ENCODE measurements at places on chromosomes 2 and 18.

DNA sequence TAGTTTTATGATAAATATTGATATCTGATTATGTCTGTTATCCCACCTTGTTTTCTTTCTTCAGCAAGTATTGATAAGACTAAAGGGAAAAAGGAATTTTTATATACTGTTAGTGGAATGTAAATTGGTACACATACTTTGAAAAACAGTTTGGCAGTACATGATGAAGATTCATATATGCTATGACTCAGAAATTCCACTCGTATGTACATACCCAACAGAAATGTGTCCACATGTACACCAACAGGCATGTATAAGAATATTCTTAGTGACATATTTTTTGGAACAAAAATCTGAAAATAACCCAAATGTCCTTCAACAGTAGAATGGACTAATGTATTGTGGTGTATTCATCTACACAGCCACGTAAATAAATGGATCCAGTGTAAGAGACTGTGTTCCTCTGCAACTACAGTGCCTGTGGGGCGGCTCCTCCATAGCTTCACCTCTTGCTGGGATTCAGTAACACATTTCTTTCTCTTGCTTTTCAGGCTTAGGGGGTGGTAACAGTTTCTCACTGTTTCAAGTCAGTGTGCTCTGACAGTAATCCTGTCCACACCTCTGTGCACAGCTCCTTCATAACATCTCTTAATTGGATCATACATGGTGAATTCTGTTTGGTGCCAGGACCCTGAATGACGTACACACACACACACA, 35.5 kb upstream of the ALMS1 start:
- DNase-seq = no peak

- no peak for DNase-seq
Observed at GRCh38 chr2:56478027-56478426, 294.2 kb downstream of the CCDC85A start.

DNA sequence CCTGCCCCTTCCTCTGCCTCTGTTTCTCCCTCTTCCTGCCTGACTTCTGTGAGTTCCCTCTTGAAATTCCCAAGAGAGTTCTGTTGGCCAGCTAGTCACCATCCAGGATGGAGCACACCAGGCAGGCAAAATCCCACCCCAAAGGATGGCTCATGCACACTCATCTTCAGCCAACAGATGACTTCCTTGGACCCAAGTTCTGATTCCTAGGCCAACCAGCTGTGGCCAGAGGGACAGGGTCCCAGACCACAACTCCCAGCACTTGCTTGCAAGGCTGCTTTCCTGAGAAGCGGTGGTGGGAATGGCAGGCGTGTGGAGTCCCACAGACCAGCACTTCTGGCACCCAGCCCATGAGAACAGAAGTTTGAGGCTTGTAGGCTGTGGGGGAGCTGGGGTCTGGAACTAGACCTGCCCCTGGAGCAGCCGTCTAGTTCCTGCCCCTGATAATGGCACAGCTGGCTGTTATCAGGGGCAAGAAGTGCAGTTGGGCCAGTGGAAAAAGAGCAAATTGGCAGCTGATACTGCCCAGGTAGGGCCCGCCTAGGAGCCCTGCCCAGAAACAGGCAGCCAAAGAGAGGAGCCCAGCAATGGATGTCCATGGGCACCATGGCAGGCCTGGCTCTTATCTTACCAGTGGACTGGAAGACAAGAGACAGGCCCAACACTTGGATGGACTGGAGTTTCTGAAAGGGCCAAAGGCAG, 56.7 kb downstream of the CYP26B1 start:
- no peak for DNase-seq

- no peak for DNase-seq
Observed at GRCh38 chr2:28098501-28099225, 208.1 kb downstream of the BABAM2 start.

DNA sequence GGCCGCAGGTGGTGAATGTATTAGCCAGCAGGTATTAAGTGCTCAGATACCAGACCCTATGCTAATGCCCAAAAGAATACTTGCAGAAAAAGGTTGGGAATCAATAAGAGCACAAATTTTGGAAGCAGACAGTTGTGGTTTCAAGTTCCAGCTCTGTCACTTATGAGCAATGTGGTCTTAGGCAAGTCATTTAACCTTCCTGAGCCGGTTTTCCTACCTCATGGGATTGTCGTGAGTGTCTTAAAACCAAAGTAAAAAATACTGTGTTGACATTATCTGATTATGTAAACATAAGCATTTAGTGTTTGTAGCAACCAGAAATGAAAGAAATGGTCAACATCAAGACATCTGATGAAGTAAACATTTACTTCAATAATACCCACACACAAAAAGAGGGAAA, 93.0 kb upstream of the CHST9 start:
- DNase-seq = no peak

- no peak for DNase-seq
Observed at GRCh38 chr2:197677056-197677455, 1.7 kb upstream of the RFTN2 start.

DNA sequence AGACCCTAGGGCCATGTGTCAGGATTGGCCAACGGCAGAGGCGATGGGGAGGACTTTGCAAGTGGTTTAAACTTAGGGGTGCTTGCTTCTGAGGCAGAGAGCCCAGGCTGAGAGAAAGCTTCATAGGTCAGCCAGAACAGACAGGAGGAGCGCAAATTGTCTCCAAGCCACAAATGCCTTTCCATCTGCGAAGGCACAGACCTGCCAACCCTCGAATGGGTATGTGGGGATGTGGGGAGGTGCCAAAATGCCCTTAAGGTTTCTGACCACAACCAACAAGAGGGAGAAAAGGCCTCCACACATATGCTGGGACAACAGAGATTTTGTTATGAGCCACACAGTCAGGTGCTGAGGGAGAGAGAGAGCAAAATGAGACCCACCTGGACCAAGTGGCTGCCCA, 283.6 kb downstream of the CYP26B1 start:
- DNase-seq = no peak

DNA sequence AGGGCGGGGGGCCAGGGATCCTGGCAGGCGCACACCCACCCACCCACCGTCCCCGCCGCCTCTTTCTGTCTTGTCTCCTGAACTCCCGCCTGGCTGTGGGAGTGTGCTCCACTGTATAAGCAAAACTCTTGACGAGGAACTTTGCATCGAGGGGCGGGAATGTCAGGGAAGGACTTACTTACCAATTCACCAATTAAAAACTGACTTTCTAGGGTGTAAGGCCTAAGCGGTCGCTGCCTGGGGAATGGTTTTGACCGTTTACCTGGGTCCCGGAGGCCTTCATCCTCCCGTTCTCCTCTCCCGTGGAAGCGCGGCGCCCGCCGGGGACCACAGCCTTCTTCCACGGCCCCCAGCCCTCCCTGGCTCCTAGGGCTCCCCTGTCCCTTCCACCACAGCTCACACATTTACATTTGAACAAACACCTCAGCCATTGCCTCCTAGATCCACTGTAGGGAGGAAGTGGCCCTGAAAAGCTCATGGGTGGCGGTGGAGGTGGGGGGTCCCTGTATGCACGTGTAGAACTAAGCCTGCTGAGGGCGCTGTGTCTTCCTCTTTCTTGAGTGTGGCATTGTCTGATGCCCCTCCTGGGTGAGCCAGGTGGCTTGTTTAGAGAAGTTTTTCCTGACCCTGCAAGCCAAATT, 8.9 kb downstream of the ASIC4 start:
- no peak for DNase-seq

- DNase-seq = no peak
Observed at GRCh38 chr2:145066151-145066661, 546.3 kb upstream of the ZEB2 start.
